ENCODE measurements at places on chromosomes 2 and 18.

GRCh38 chr2:127560931-127561280 is 25.4 kb downstream of the MYO7B start:
- DNase-seq: no peak

GRCh38 chr2:70161069-70161534 is 29.7 kb downstream of the C2orf42 start:
- DNase-seq: no peak

DNA sequence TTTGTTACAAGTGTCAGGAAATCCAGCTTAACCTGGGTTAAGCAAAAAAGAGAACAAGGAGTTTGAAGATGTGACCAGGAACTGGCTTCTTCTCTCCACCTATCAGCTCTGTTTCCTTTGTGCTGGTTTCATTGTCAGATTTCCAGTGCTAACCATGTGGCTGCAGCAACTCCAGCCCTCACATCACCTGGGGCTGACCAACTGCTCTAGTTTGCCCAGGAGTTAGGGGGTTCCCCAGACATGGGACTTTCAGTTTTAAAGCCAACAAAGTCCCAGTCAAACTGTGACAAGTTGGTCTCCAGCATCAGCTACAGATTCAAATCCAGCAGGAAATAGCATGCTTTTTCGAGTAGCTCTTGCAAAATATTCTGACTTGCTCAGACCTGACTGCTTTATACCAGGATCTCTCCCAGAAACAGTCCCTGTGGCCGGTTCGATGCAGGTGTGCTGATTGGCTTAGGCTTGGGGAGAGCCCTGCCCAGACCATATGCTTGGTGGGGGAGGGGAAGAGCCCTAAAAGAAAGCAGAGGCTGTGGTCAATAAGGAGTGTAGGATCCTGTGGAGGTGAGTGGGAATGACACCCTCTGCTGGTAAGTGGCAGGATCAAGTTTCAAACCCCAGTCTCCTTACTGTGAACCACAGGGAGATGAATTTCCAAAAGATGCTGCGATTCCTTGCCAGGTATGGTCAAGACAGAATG is 49.5 kb downstream of the KCNE4 start:
- no peak for DNase-seq

GRCh38 chr2:136141510-136142149 is 23.7 kb upstream of the CXCR4 start:
- no peak for DNase-seq

GRCh38 chr2:240574386-240575100 is 6.3 kb downstream of the RNPEPL1 start:
- DNase-seq: no peak

- no peak for DNase-seq
These were observed 152.3 kb upstream of the STON1 start for GRCh38 chr2:48377646-48378045.

- no peak for DNase-seq
These were observed 104.4 kb upstream of the CDC42EP3 start for GRCh38 chr2:37775908-37776250.

- DNase-seq: no peak
These were observed 16.2 kb downstream of the TOGARAM2 start for GRCh38 chr2:28997237-28997846.

DNA sequence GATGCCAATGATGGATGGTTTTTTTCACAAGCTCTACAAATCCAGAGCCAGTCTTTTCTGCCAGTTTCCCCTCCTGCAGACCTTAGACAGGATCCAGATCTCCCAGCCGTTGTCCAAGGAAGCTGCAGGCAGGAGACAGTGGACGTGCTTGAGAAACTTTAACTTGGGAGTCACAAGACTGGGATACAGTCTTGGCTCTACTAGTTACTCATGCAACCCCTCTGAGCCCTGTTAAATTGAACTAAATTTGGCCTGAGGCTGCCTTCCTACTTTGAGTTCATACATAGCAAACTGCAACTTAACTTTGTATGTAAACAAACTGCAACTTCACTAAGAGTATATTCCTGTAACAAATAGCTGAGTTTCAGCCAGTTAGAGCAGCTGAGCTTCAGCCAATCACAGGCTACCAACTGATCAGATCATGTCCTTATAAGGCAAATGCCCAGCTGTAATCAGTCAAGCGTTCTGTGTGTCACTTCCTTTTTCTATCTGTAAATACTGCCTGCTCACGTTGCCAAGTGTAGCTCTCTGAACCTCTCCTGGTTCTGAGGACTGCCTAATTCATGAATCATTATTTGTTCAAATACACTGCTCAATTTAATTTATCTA is 140.9 kb downstream of the CAPN13 start:
- no peak for DNase-seq

DNA sequence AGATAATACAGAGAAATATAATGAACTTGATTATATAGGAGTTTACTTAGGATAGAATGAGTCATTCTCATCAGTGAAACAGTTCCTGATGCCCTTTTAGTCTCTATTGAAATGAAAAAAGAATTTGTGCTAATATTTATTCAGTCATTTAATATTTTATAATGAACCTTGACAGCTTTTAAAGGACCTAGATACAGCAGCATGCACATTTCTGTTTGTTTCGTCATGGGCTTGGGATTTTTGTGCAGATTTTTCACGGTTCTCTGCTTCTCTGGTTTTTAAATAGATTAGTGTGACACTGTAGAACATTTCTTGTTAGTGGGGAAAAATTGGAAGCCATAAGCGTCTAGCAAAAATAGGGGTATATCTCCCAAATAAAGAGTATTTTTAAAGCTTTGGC is 60.7 kb downstream of the NABP1 start:
- DNase-seq: no peak

GRCh38 chr2:41907771-41908207 is 140.0 kb upstream of the PKDCC start:
- no peak for DNase-seq

GRCh38 chr2:212791569-212791968 is 253.0 kb upstream of the ERBB4 start:
- DNase-seq: no peak

Measured in left renal cortex interstitium (tissue), 4 donors.